ENCODE measurements at places on chromosomes 12 and 14. TPM values are rescaled to one million over a fixed set of nuclear protein-coding genes. Genes with fewer than 3 reads are reported as not detected.

Gene DHRS2
- total RNA-seq = 2.6 TPM

Gene LTBP2
- 0.31 TPM for total RNA-seq

Gene BMP4
- total RNA-seq = not detected

Gene IAPP
- total RNA-seq = not detected

Gene SPX
- total RNA-seq = 0.94 TPM

GRCh38 chr14:26377150-26377549, 220.7 kb downstream of the NOVA1 start:
- no peaks in the 10 kb centered on the region for H3K27me3 ChIP-seq
- no peak overlapping the region for H3K4me3 ChIP-seq
- H3K36me3 ChIP-seq = no peaks in the 10 kb centered on the region

Gene OASL
- total RNA-seq = 26.5 TPM

GRCh38 chr12:45435945-45436710, 220.2 kb downstream of the ANO6 start:
- DNase-seq = no peak
- H3K27ac ChIP-seq = no peak overlapping the region
- H3K4me3 ChIP-seq = no peak overlapping the region
- no peaks in the 10 kb centered on the region for H3K4me1 ChIP-seq

- DNase-seq = no peak
- no peaks in the 10 kb centered on the region for H3K27me3 ChIP-seq
- peaks cover 5% of the 10 kb centered on the region for H3K4me1 ChIP-seq
- H3K27ac ChIP-seq = no peak overlapping the region
- no peak overlapping the region for H3K4me3 ChIP-seq
These were observed 179.4 kb downstream of the ERC1 start for GRCh38 chr12:1170411-1170810.

DNA sequence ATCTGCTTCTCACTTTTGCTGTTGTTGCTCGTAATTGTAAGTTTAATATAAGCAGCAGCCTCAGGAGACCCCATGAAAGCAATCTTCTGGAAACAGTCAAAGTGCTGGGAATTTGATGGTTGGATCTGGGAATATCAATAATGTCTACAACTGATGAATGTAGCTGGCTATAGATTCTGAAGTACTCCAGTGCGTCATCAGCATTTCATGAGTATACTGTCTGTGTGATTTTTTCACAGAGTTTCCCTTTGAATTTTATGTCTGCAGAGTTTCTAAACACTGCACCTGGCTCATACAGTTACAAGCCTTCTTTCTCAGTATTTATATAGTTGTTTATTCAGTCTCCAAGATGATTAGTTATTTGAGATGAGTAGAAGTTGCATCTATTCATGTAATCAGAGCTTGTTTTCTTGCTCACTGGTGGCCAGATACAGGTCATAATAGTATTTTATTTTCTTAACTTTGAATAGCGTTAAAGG, 222.3 kb downstream of the RAD51B start:
- H3K27ac ChIP-seq = no peak overlapping the region
- H3K4me1 ChIP-seq = no peaks in the 10 kb centered on the region
- no peaks in the 10 kb centered on the region for H3K36me3 ChIP-seq

Gene FGF6
- total RNA-seq = not detected

Gene SLC6A13
- not detected for total RNA-seq

Gene EGLN3
- 1.9 TPM for total RNA-seq

DNA sequence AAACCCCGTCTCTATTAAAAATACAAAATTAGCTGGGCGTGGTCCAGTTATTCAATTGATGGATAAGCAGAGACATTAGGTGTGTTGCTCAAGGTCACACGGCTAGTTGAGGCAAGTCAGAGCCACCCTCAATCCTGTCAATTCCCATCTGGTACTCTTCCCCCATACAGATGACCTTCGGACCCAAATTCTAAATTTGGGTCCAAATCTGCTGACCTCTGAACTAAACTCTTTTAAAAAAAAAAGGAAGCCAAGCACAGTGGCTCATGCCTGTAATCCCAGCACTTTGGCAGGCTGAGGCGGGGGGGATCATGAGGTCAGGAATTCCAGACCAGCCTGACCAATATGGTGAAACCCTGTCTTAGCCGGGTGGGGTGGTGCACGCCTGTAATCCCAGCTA, 23.9 kb downstream of the GCN1 start:
- no peak overlapping the region for H3K27ac ChIP-seq
